ENCODE measurements at places on chromosomes 2 and 18.

DNA sequence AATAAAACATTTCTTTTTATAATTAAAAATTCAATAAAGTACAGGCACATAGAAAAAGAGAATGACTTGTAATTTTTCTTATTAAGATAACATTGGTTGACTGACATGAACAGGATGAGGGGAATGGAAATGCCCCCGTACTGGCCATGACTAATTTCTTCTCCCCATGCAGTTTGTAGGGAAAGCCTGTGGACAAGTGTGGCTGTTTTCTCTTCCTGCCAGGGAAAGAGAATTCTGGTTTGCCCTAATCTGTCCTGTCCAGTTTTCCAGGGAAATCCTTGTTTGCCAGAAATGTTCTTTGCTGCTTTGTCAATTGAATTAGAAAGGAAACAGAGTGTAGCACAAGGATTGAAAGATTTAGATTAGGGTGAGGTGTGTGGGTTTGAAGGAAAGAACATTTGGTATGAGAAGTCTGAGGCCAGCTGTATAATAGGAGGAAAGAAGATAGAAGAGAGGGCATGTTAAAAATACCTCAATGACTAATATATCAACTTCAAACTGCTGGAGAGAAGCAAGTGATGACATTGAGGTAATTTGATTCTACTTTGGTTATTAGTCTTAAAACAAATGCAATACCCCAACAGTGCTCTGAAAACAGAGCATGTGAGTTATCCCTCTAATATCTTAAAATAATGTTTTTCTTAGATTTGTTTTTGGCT lies 593.9 kb upstream of the ZNF804A start:
- DNase-seq = no peak

- DNase-seq = no peak
Measured at GRCh38 chr2:99708231-99708630, 218.4 kb upstream of the REV1 start.

DNA sequence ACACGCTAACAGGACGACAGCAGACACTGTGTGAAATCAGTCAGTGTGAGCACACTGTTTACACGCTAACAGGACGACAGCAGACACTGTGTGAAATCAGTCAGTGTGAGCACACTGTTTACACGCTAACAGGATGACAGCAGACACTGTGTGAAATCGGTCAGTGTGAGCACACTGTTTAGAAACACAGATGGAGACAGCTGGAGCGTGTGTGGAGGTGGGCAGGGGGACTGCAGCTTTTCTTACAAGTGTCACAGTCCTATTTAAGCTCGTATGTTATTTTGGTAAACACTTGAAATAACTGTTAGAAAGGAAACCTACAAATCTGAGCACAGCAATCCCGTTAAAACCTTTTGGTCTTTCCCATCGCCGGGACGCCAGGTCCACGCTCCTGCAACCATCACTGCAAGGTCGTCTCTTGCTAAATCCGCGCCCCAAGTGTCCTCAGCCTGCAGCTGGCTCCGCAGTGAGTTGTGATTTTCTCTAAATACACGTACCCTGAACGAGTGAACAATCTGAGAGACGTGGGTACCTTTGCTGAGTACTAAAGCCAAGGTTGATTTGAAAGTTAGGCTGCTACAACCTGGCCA lies 58.9 kb upstream of the CTDP1 start:
- no peak for DNase-seq

- peak; percentile 10 for DNase-seq
Measured at GRCh38 chr2:241373446-241373845, 17.4 kb downstream of the FARP2 start.

GRCh38 chr18:78770823-78771139 lies 208.8 kb upstream of the SALL3 start:
- DNase-seq = no peak

DNA sequence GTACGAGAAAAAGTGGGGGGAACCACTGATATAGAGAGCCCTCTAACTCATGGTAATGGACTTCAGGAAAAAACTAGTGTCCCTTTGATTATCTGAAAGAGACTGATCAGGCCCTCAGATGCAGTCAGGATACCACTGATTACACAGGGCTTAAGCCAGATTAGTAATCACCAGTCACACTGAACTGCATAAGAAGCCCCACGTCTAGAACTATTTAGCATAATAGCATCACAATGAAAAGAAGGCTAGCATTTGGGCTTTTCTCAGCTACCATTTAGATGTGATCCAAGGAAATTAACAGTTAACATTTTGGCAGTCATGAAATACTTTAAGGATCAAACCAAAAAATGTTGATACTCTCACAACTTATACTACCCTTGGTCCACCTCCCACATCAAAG lies 813.1 kb upstream of the POU3F3 start:
- no peak for DNase-seq

DNA sequence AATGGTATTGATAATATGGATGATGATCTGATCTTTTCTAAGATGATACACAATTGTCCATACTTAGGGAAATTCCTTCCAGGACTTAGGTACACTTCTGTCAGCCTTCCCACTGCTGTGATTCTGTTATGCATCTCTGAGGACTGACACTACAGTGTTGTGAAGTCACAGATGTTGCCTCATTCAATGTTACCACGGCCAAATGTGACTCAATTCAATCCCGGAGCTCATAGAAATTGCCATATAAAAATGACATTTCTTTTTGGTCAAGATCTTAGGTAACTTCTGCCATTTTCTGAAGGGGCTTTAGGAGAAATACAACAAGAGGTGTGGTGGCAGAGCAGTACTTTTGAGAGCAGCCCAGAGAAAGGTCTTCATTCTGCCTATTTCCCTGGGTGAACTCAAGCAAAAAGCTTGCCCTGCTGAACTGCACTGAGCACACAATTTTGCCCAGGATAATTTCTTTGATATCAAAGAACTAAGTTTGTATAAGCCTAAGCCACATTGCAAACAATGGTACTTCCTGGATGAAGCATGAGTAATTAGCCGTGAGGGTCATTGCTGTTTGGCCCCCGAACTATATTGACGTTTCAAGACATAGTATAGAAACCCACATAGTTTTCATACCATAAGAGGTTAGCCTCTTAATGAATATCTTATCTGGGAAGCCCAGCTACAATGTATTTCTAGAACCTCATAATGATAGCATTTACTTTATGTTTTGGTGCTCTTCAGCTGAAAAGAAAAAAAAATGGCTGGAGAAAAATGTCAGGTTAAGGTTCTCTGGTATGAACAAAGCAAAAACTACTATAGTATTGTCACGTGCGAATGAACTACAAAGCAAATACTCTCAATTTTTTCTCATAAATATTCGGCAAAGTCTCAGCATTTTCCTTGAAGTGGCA lies 437.4 kb downstream of the MEIS1 start:
- no peak for DNase-seq

- no peak for DNase-seq
Measured at GRCh38 chr2:232543491-232543890, 4.0 kb downstream of the CHRNG start.

- DNase-seq = no peak
Measured at GRCh38 chr2:24247592-24247991, 72.7 kb downstream of the FAM228A start.

GRCh38 chr2:66960161-66960560 lies 437.0 kb upstream of the ETAA1 start:
- DNase-seq = no peak

DNA sequence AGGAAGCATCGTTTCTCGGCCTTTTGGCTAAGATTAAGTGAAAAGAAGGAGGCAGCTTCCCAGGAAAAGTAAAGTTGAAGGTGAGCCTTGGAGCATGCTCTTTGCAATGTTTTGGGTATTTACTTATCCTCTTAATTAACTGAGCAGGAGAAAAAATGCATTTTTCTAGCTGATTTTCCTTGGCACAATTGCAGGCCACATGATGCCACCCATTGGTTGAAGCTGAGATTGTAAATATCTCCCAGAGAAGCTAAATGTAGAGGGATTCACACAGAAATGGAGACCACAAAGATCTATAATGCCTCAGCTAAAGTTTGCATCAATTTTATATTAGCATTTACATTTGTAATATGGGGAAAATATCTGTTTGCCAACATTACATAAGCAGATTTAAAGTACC lies 294.1 kb downstream of the KCNS3 start:
- no peak for DNase-seq

- DNase-seq = no peak
Measured at GRCh38 chr18:46903406-46903805, 13.9 kb downstream of the PIAS2 start.

DNA sequence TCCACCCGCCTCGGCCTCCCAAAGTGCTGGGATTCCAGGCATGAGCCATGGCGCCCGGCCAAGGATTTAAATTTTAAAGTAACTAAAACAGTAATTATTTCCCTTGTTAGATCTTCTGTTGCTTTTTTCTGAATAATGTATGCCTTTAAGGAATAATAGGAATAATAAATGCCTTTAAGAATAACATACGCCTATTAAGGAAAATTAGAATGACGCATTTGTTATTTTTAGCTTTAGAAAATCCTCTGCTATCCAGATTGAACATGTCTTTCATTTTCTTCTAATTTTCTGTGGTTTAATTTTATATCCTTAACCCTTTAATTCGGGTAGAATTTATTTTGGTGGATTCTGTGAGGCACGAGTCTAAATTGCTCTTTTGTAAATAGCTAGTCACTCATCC lies 23.1 kb upstream of the TMBIM1 start:
- no peak for DNase-seq

- DNase-seq = no peak
Measured at GRCh38 chr18:43914018-43914417, 636.7 kb upstream of the SYT4 start.

GRCh38 chr18:394987-395362 lies 105.5 kb downstream of the COLEC12 start:
- no peak for DNase-seq

- DNase-seq = no peak
Measured at GRCh38 chr18:22069916-22070315, 99.5 kb upstream of the GATA6 start.

DNA sequence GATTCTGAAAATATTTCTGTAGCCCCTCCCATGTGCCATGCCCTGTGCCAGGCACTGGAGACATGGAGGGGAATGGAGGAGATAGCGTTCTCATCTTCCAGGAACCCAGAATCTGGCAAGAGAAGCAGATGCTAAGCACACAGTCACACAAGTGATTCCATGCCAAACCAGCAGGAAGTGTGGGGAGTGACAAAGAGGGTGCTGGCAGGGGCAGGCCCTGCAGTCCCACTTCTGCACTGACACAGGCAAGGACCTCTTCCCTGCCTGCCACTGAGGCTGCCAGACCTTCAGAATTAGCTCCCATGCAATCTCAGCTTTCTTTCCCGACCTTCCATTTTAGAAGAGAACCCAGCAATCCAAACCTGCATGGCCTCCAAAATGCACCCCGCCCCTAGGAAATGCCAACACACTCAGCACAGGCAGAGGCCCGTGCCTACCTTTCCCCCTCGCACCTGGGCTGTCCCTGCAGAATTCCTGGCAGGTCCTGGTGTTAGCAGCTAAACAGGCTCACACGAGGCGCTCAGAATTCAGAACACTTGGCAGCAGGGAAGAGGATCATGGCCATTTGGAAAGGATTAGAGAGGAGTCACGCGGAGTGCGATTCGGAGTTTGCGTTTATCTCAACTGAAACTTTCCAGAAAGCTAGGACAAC lies 155.3 kb downstream of the MSH2 start:
- no peak for DNase-seq

- DNase-seq = no peak
Measured at GRCh38 chr2:85340034-85340892, 12.5 kb upstream of the TGOLN2 start.

GRCh38 chr18:805755-806110 lies 6.3 kb downstream of the YES1 start:
- no peak for DNase-seq

DNA sequence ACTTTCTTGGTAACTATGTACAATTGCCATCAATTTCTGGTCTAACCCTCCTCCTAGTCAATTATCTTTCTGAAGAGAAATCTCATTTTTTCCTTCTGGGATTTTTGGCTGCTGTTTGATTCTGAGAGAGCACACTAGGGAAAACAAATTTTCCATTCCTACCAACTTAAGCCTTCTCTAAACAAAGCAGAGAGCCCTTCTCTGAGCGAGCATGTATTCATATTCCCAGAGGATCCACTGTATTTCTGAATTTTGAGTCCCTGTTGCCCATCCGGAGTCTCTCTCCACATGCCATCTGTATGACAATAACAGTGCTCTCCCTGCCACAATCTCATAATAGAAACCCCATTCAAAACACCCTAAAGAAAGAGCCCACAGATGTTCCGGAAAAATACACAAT lies 78.5 kb downstream of the MAIP1 start:
- DNase-seq = no peak

DNA sequence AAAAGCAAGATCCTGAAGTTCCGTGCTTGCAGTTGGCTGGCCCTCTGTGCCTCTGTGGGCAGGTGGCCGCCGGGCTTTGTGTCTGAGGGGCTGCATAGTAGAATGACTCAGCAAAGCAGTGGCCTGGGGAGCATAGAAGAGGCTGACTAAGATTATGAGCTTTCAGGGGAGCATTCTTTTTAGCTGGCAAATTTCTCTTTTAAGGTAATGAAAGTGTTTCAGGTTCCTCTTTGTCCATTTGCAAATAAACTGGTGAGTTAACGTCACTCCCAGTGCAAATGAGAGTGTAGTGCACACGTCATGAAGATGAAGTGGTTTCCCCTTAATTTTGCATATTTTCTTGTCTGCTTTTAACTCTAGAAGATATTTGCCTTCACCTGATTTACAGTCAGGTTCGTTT lies 98.6 kb downstream of the BCL2L11 start:
- no peak for DNase-seq

DNA sequence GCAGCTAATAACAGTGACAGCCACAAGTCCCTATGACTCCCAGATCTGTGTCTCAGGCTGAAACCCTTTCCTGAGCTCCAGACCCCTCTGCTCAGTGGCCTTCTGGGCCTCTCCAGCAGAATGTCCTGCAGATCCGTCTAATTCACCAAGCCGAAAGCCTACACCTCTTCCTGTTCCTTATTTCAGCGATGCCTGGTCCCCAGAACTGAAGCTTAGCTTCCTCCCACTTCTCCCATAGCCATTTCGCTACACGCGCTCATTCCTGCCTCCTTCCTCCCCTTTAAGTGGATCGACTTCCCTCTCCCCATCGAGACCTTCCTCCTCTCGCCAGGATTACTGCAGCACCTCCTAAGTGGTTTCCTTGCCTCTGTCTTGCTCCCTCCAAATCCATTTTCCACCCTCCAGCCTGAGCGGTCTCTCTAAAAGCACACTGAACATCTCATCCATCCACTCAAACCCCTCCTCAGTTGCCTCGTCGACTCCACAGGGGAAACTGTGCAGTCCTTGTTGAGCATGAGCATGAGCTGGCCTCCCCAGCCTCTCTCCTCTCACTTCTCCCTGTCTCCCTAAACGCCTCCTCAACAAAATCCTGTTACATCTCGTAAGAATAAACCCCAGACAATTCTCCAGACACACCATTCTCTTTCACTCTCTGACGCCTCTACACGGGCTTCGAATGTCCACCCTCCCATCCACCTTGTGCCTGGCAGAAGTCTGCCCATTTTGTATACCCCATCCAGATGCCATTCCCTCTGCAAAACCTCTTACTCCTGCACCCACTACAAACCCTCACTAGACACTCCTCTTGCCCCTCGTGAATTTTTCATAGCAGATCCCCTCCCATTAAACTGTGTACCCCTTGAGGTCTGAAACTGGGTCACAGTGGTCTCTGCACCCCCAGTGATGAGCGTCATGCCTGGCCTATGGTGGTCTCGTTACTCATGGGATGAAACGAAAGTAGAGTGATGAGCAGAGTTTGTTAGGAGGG lies 232.6 kb downstream of the ATAD2B start:
- DNase-seq = no peak
